ENCODE measurements at places on chromosomes 3 and 15. TPM values are rescaled to one million over a fixed set of nuclear protein-coding genes. Genes with fewer than 3 reads are reported as not detected.

DNA sequence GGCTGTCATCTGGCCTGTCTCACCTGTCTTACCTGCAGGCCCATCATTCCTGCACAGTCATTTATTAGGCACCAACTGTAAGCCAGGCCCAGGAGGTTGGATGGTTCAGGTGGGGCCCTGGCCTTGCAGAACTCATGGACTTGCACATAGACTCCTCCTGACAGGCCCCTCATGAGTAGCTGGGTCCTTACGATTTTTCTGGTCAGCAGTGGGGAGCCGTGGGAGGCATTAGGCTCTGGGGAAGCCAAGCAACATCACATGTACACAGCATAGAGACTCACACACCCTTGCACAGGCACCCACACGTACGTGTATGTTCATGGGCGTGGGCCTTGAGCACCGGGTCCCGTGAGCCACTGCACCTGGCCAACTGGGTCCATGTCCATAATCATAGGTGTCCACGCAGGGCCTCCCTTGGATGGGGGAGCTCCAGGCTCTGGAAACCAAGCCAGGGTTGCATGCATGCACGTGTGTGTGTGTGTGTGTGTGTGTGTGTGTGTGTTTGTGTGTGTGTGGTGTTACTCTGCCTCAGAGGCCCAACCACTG lies 20.3 kb downstream of the CISH start:
- peaks cover 46% of the 10 kb centered on the region for H3K4me1 ChIP-seq
- no peak overlapping the region for H3K27ac ChIP-seq
- H3K4me3 ChIP-seq: no peak overlapping the region

GRCh38 chr3:10783360-10784351 lies 32.4 kb upstream of the SLC6A11 start:
- no peak overlapping the region for H3K4me3 ChIP-seq
- no peaks in the 10 kb centered on the region for H3K27me3 ChIP-seq
- no peaks in the 10 kb centered on the region for H3K4me1 ChIP-seq
- no peak overlapping the region for H3K27ac ChIP-seq
- H3K36me3 ChIP-seq: no peaks in the 10 kb centered on the region
- peak; percentile 50 for DNase-seq

Gene GOLGA8R
- total RNA-seq: 2.3 TPM

DNA sequence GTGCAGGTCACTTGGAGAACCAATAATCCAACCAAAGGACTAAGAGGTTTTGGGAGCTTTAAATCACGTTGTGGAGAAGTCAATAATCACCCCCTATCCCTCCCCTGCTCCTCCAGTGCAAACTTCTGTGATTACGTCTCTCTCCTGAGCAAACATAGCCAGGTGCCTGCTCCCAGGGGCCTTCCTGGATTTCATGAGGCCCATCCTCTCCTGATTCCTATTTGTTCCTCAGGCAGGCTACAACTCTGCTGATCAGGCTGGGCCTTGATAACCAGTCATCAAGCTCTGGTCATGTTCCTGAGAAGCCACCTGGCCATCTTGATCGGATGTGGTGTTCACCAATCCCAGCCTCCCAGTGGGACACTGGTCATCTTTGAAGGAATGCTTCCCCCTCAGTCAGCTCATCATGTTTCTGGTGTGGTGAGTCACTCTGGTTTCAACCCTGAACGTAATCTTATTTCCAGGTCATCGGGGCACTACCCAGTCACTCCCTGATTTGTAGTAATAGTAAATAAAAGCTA lies 2.9 kb upstream of the ZNF710 start:
- no peaks in the 10 kb centered on the region for H3K36me3 ChIP-seq
- no peak for DNase-seq
- no peaks in the 10 kb centered on the region for H3K4me1 ChIP-seq
- H3K27me3 ChIP-seq: no peaks in the 10 kb centered on the region
- no peak overlapping the region for H3K27ac ChIP-seq

GRCh38 chr3:4633078-4634004 lies 140.2 kb downstream of the ITPR1 start:
- no peak overlapping the region for H3K4me3 ChIP-seq
- no peaks in the 10 kb centered on the region for H3K4me1 ChIP-seq
- no peak for DNase-seq
- no peak overlapping the region for H3K27ac ChIP-seq
- no peaks in the 10 kb centered on the region for H3K36me3 ChIP-seq

DNA sequence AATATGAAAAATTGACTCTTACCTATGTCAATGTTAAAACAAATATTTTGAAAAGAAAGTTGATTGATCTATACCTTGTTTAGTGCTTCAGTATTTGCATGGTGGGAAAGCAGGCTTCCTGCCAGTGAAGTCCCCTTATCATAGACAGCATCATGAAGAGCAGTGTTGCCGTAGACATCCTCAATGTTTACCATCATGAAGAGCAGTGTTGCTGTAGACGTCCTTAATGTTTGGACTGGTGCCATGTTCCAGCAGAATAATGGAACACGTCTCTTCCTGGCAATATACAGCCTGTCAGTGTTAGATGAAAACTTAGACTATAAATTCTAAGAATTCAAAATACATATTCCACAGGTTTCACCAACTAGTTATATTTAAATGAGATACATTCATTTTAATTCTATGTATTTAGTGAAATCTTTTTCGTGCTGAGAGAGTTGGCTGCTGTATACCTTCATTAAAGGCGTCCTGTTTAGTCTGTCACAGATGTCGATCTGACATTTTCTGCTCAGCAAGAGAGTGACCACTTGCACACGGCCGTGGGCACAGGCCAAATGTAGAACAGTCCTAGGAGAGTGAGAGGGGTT lies 116.8 kb downstream of the LMLN start:
- H3K36me3 ChIP-seq: no peaks in the 10 kb centered on the region
- DNase-seq: no peak
- no peak overlapping the region for H3K27ac ChIP-seq

GRCh38 chr3:108407886-108408285 lies 102.5 kb downstream of the MYH15 start:
- no peaks in the 10 kb centered on the region for H3K27me3 ChIP-seq
- no peak overlapping the region for H3K4me3 ChIP-seq
- DNase-seq: no peak
- no peak overlapping the region for H3K27ac ChIP-seq

- no peaks in the 10 kb centered on the region for H3K4me1 ChIP-seq
- no peak for DNase-seq
- H3K27me3 ChIP-seq: no peaks in the 10 kb centered on the region
- H3K4me3 ChIP-seq: peak overlapping the region; percentile 64
- peak overlapping the region; percentile 51 for H3K27ac ChIP-seq
- H3K36me3 ChIP-seq: peaks cover 4% of the 10 kb centered on the region
Measured at GRCh38 chr3:194632809-194633348, 340 bp downstream of the TMEM44 start.

Gene LMAN1L
- 88.7 TPM for total RNA-seq

GRCh38 chr3:185971579-185971978 lies 33.8 kb upstream of the TRA2B start:
- H3K27ac ChIP-seq: no peak overlapping the region
- DNase-seq: no peak
- H3K4me1 ChIP-seq: no peaks in the 10 kb centered on the region
- H3K4me3 ChIP-seq: no peak overlapping the region
- no peaks in the 10 kb centered on the region for H3K36me3 ChIP-seq

Measured in right atrium auricular region (tissue), 2 donors.